ENCODE measurements at places on chromosomes 6 and 20.

GRCh38 chr6:39729945-39730344, 4.7 kb upstream of the KIF6 start:
- DNase-seq: no peak

DNA sequence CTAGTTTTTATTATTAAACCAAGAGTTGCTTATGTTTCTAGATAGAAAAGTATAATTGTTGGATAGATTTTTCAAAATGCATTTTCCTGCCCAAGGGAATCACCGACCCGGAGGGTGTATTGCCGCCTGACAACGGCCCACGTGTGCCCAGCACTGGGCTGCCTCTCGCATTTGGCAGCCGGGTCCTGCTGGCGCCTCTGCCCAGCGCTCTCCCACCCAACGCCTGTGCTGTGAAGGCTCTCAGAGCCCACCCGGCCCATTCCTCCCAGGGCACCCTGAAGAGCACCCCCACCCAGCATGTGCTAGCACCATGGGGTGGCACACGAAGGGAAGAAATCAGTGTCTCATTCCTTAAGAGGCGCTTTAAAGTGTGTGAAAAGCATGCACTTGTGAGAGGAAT, 88.3 kb upstream of the AFDN start:
- no peak for DNase-seq

- DNase-seq: no peak
Measured at GRCh38 chr20:57685146-57685758, 24.6 kb downstream of the PMEPA1 start.

GRCh38 chr6:89371849-89372505, 19.5 kb upstream of the UBE2J1 start:
- DNase-seq: peak; percentile 86

DNA sequence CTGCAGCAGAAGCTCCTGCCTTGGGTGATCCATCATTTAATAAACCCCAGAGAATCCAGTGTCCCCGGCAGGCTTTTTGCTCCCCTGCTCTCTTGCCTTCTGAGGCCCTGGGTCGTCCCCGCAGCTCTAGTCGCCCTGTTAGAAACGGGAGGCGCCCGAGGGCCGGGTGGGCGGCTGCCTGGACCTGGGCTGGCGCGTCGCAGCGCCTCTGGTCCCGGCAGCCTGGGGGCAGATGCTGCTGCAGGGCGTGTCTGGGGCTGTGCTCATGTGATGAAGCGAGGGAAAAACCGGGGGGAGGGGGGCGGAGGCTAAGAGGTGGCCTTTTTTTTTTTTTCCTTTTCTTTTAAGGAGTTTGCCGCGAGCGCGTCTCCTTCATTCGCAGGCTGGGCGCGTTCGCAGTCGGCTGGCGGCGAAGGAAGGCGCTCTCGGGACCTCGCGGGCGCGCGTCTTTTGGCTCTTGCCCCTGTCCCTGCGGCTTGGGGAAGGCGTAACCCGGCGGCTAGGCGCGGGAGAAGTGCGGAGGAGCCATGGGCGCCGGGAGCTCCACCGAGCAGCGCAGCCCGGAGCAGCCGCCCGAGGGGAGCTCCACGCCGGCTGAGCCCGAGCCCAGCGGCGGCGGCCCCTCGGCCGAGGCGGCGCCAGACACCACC, 394 bp downstream of the AKAP12 start:
- peak; percentile 82 for DNase-seq

DNA sequence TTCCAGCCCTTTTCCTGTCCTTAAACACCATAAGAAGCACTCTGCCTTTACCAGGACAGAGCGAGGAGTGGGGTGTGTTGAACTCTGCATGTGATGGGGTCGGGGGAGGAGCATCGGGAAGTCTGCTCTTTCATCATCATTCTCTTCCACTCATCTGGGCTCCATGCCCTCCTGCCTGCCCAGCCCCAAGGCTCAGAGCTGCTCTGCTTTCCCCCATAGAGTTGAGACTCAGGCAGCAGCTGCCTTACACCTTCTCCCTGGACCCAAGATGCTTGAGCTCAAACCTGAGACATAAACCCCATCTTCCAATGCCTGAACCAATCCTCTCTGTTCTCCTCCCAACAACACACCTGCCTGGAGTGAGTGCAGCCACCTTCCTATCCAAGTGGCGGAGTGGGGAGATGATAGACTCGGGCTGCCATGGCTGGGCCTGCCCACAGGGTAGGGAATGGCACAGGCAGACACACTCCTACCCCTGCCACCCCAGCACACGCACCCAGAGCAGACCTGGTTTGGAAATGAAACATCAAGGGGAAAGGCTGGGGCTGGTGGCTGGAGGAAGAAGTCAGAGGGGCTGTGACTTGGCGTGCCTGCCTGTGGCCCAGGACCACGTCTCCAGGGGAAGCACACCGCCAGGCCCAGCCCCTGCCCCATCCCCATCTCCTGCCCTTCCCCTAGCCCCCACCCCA, 28.4 kb downstream of the TFEB start:
- no peak for DNase-seq

DNA sequence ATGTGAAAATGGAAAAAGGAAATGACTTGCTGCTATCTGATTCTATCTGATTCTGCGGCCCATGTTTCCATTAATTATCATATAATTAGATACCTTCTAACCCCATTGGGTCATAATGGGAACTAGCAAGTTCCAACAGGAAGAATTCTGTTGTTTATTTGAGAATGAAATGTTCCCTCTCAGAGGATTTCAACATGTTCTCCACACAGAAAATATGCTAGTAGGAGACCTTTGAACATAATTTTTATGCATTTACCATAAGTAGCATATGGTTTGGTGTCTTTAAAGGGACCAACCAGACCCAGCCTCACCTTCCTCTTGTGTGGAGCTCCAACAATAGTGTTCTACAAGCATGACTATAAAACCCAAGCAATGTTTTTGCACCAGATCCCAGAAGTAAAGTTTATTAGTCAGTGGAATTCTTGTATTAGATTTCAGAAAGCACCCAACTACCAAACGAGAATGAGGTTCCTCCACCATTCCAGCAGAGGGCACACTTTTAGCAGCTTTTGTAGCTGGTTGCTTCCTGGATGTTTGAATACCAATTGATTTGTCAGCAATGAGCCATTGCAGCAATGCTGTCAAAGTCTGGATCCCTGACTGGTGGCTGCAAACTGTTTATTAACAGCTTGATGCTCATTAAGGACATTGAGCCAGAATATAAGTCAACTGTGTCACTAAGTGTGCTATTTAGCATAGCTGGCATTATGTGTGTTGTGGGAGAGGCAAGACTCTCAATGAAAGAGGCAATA, 143.6 kb upstream of the GJE1 start:
- DNase-seq: no peak

All from heart left ventricle (tissue), 16 donors.